ENCODE measurements at places on chromosomes 16 and 17.

GRCh38 chr16:48276102-48276501, 28.8 kb upstream of the ABCC11 start:
- H3K27ac ChIP-seq: peak overlapping the region; percentile 66
- peaks cover 30% of the 10 kb centered on the region for H3K4me1 ChIP-seq
- H3K4me3 ChIP-seq: no peak overlapping the region
- H3K27me3 ChIP-seq: no peaks in the 10 kb centered on the region
- peaks cover 13% of the 10 kb centered on the region for H3K36me3 ChIP-seq

DNA sequence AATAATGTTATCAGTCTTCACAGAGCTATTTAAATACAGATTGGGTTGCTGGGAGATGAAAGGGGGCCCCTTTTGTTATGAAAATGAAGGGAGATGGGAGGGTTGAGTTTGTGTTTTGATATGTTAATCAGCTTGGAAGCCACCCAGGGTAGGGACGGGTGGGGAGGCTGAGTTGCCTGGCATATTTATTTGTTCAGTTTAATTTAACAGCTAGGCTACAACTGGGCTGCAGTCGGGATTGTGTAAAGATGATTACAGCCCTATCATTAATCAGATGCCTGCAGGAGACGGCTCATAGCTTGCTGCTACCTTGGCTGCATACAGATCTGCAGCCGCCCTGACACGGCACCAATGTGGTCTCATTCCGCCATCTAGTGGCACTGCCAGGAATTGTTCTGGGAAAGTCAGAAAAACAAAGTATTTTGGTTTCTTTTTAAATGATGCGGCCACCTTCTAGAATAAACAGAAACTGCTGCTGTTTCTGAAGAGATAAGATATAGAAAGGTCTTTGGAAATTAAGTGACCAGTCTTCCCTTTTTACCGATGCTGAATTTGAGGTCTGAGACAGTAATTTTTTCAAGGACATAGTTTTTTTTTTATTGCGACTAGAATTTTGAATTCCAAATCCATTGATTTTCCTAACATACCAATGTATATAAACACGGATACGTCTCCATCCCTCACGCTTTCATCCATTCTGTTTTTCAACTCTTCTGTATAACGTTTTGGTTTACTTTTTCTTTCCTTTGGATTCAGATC, 458.0 kb upstream of the ASIC2 start:
- peak overlapping the region; percentile 68 for H3K4me3 ChIP-seq
- peaks cover 92% of the 10 kb centered on the region for H3K27me3 ChIP-seq
- DNase-seq: peak; percentile 78
- H3K36me3 ChIP-seq: peaks cover 8% of the 10 kb centered on the region
- H3K4me1 ChIP-seq: peaks cover 38% of the 10 kb centered on the region

- H3K4me1 ChIP-seq: peaks cover 31% of the 10 kb centered on the region
- peak overlapping the region; percentile 85 for H3K4me3 ChIP-seq
- peak overlapping the region; percentile 87 for H3K27ac ChIP-seq
- H3K27me3 ChIP-seq: peaks cover 10% of the 10 kb centered on the region
Observed at GRCh38 chr17:62653826-62654761, 26.6 kb downstream of the MRC2 start.

DNA sequence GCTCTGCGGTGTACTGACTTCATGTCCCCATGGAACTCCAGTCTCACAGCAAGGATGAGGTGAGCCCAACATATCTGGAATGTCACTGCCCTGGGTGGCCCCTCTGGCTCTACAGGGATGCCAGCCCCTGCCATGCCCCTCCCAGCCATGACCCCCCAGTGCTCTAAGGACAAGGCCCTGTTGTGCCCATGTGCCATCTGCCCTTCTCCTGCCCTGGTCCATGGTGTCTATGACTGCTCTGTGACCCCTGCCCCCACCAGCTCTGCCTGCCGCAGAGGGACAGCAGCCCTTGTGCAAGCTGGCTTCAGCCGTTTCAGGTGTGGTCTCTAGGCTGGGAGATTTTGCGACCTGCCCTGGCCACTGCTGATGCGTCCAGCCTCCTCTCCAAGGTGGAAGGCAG, 40.3 kb downstream of the TK2 start:
- H3K4me3 ChIP-seq: no peak overlapping the region
- no peak overlapping the region for H3K27ac ChIP-seq
- H3K4me1 ChIP-seq: peaks cover 27% of the 10 kb centered on the region
- no peak for DNase-seq
- H3K27me3 ChIP-seq: no peaks in the 10 kb centered on the region
- peaks cover 6% of the 10 kb centered on the region for H3K36me3 ChIP-seq

Data from WTC11 (cell line).